NCI-H82 (cell line): ENCODE measurements at places on chromosomes 4 and X.

DNA sequence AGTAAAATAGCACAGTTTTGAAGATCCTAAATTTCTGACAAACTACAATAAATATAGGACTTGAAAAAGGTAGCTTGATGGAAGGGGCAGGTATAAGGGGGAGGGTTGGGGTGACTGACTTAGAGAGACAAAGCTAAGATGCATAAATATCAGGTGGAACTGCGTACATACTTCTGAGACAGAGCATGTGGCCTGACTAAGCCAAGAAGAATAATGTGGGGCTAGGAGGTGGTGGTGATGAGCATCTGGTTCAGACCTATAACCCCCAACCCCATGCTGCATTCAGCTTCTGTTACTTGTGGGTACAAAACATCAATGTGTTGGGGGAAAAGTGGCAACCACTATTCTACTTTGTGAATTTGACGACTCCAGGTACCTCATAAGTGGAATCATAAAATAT lies 19.8 kb downstream of the USP9X start:
- no peak for DNase-seq

DNA sequence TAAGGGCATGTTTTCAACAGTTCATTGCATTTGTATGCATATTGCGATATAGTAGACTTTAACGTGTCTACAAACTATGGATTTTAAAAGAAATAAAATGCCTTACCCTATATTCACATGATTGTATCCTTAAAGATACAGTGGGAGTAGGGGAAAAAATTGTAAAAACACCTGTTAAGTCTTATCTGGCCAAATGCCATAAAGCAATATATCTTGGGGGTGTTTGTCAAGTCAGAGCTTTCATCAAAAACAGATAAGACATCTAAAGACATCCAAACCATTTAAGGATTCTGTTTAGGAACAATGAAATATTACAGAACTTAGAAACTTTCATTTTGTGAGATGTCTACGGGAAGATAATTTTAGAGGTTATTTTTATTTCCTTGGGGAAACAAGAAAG lies 152.3 kb downstream of the AASDH start:
- DNase-seq, result no peak

DNA sequence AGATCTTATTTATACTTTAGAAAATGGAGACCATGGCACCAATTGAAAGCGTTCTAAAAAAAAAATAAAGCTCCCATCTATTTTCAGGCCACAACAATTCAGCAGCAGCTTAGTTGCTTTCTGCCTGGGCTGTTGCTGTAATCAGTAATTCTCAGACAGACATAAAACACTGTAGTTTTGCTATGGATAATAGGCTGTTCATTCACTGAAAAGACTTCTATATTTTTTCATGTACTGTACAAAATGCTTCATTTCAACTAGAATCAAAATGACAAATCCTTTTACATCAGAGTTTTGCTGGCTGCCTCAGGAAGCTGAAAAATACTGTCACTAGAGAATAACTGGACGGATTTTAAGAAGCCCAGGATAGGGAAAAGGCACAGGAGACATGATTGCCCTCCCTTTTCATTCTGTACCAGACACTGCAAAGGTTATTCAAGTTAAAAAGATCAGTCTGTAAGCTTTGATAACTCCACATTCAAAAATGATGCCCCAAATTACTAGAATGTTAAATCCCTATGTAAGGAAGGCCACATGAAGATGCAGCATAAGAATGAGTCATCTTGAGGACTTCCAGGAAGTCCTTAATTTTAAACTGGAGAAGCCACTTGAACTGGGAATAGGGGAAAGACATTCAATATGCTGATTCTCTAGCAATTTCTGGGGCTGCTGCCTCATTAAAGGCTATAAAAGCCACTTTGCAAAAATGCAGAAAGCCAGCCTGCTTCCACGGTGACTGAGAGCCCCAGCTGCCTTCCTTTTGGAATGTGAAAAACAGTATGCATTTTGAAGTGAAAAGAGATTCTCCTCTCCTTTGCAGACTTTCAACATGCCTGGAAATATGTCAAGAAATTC lies 403.2 kb upstream of the RASGEF1B start:
- DNase-seq, result no peak

DNA sequence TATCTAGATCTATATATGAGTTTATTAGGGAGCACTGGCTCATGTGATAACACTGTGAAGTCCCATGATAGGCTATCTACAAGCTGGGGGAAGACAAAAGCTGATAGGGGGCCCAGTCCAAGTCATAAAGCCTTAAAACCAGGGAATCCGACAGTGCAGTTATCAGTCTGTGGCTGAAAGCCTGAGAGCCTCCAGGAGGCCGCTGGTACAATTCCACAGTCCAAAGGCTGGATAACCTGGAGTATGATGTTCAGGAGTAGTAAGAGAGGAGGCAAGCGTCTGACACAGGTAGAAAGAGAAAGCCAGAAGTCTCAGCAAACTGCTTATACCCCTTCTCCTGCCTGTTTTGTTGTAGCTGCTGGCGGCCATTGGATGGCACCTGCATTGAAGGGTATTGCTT lies 177.6 kb upstream of the SPRY1 start:
- DNase-seq, result no peak

GRCh38 chrX:105822138-105823091 lies at the start of gene NRK:
TSS of gene NRK (plus strand) at chrX:105822539. CDS start at chrX:105822846, 307 bp downstream.
- DNase-seq, result peak; percentile 31

DNA sequence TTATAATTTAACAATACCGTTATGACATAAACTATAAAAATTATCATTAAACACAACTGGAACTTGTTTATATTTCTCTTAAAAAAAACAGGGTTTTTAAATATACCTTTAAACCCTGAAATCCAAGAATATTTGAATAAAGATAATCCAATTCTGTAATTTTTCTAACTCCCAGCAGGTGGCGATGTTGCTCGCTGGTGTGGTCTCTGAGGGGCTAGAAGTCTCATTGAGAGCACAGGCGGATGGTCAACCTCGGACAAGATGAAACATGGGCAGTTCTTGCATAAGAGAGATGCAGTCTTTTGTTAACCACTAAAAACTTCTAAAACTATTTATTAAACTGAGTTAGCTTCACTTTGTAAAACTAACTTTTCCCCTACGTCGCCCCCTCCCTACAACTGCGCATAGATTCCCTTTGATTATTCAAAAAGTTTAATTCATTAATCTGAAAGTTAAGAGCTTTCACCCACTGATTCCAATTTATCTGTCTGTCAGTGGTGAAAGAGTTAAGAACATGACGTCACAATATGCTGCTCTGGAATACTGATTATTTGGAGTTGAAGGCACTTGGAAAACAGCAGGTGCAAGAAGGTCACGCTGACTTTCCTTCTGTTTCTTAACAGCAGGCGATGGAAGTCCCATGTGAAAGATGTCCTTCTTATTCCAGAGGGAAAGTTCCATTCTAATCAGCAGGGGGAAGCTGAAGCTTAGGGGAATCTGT lies 29.5 kb downstream of the DMP1 start:
- DNase-seq, result peak; percentile 65

GRCh38 chrX:2696698-2697215 lies 5.7 kb downstream of the CD99 start:
- DNase-seq, result no peak

DNA sequence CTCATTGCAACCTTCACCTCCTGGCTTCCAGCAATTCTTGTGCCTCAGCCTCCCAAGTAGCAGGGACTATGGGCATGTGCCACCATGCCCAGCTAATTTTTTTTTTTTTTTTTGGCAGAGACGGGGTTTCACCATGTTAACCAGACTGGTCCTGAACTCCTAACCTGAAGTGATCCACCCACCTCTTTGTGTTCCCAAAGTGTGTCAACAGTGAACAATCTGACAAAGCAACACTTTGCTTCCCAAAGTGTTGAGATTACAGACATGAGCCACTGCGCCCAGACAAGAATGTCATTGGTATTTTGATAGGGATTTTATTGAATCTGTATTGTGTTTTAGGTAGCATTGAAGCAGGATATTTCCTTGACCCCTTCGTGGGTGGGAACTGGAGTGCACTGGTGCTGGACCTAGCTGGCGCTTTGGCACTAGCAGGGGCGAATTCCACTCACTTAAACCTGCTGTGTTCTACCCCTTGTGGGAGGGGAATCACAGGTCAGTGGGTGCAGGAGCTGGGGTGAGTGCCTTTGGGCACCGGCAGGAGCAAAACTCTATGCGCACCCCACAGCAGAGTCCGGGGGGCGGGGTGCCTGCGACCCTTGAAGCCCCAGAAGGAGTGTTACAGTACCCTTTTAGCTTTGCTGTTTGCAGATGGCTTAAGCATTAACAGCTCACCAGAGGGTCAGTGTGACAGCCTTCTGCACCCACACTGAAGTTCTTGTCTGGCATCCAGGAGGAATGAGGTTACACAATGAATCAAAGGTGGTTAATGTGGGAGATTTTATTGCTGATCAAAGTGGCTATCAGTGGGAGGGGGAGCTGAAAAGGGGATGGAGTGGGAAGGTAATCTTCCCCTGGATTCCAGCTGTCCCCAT lies 21.9 kb downstream of the KLF8 start:
- DNase-seq, result no peak

DNA sequence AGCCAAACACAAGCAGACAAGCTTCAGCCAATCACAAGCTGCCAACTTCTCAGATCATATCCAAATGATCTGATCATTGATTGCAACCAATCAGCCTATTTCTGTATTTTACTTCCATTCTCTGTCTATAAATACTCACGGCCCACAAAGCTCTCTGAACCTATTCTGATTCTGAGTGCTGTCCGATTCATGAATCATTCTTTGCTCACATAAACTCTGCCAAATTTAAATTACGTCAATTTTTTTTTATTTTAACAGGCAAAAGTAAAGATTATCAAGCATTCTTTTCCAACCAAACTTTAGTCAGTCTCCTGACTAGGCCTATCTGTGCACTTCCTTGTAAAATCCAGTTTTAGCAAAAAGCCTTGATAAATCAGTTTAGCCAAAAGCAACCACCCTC lies 1.8 kb upstream of the TCEANC start:
- DNase-seq, result no peak

GRCh38 chrX:54178100-54178940 lies 4.7 kb downstream of the FAM120C start:
- no peak for DNase-seq

- DNase-seq, result no peak
Measured at GRCh38 chr4:15164571-15164970, 162.3 kb downstream of the CPEB2 start.

DNA sequence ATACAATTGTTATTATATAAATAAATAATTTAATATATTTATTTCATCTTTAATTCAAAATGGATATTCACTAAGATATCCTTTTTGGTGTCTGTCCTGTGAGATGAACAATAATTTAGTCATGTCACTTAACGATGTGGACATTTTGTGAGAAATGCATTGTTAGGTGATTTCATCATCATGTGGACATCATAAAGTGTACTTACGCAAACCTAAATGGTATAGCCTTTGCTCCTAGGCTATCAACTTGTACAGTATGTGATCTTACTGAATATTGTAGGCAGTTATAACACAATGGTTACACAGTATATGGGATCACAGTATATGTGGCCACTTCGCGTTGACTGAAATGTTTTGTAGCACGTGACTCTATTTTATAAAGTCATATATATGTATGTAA lies 20.2 kb upstream of the CHRNA9 start:
- no peak for DNase-seq

DNA sequence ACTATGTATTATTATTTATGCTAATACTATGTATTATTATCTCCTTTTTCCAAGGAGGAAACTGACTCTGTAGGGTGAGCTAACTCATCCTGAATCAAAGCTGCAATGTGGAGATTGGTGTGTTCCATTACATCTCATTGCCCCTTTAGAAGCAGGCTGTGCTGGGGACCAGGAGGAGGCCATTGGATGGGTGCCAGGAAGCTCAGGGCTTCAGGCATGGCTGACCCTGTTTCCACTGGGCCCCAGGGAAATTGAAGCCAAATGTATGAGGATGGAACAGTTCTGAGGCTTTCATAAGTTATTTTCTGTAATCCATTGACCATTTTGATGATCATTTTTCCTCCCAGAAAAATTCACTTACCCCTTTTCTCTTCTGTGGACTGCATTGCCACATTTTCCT lies 418.8 kb upstream of the ZFP42 start:
- peak; percentile 5 for DNase-seq

DNA sequence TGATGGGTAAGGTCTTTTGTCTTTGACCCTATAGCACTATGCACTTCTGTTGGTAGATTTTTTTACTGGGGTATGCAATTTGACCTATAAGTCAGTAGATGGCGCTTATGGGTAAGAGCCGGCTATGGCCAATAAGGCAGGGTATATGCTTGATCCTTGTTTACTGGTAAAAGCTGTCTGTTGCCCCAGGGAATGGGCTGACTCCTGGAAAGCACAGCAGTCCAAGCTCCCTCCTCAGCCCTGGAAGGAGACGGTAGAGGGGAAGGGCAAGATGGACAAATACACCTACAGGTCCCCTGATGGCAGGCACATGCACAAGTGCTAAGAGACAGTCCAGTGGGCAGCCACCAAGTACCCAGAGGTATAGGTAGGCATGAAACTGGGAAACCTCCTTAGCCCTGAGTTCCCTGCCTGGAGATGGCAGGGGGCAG lies 63.7 kb downstream of the ADAMTS3 start:
- peak; percentile 67 for DNase-seq

- no peak for DNase-seq
Measured at GRCh38 chr4:82578935-82579334, 17.1 kb upstream of the TMEM150C start.

DNA sequence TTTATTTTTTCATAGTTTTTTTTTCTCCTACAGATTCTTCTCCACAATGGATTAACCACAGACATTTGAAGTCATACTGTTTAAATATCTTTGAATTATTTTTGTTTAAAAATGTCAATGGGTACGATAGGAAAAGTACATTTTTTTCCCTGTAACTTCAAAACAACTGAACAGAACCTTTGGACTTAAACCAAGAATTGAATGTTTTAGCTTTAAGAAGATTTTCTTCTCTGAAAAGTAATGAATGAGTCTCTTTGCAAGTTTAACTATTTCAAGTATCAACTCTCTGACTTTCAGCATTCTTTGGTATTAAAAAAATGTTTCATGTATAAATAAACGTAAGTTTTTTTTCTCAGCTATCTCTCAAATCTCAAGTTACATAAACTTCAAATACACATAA lies 364.3 kb downstream of the FBXO8 start:
- DNase-seq, result no peak

- no peak for DNase-seq
Measured at GRCh38 chr4:189497516-189497915, 443.2 kb upstream of the FRG1 start.

DNA sequence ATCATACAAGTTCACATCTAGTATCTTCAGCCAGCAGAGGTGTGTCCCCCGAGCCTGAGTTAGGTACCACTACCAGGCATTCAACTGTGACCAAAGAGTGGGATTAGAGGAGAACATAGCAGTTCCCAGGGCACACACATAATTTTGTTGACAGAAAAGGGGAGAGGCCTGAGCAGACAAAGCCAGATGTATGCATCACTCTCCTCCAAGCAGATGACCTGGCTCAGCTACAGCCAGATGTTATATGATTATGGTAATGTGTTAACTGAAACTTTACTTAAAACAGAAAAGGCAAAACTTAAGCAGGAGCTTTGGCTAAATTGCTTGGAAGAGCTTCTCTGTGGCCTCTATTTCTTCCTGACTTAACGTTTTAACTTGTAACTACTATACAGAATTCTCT lies 88.9 kb downstream of the CC2D2A start:
- DNase-seq, result no peak

GRCh38 chr4:106444557-106444956 lies 76.0 kb upstream of the GIMD1 start:
- no peak for DNase-seq

GRCh38 chr4:80188457-80188800 lies 8.9 kb upstream of the PRDM8 start:
- DNase-seq, result no peak
